ENCODE measurements at places on chromosomes 12 and 14. TPM values are rescaled to one million over a fixed set of nuclear protein-coding genes. Genes with fewer than 3 reads are reported as not detected.

DNA sequence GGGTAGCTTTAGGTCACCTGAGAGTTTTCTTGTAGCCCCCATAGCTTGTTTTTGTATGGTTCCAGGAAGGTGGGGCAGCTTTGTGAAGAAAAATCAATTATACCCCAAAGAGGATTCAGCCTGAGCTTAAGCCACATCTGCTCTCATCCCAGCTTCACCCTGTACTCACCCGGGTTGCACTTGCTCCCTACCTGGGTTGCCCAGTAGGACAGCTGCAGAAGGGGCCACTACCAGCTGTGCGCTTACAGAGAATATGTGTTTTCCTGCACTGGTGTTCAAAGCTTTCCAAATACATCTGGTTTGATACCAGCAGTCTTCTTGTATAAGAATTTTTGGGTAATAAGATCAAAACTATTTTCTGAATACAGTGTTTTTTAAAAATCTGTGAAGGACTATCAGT, 3.0 kb upstream of the SLC38A1 start:
- no peak for DNase-seq

DNA sequence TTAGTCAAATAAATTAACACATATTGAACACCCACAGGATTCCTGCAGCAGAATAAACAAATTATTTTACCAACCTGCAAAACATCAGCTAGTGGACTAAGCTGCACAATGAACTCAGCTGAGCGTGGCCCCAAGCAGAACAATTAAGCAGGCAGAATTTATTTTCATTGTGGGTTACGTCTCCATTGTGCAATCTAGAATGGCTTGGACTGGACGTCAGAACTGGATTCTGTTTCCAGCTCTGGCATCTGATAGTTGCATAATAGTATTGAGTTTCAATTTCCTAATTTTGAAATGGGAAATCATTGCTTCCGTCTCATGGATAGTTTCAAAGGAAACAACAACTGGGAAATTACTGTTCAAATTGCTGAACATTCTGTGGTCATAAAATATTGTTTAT, 35.5 kb upstream of the RERG start:
- no peak for DNase-seq

DNA sequence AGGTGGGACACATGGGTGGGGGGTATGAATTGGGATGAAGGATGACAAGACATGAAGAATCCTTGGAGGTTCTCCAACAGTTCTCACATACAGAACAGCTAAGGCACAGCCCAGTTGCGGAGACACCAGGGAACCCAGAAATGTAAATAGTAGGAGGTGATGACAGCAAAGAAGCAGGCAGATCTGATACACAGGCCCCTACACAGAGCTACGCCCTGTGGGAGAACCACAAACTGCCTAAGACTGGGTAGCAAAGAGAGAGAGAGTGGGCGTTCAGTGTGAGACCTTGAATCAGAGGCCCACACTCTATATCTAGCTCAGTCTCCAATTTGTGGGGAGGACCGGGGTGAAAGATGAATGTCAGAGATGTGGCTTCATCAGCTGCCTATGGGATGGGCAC, 9.5 kb upstream of the NUMB start:
- DNase-seq = no peak

The LBHD2 gene
- total RNA-seq = not detected

The LYZ gene
- total RNA-seq = 1,056 TPM

Data from upper lobe of right lung (tissue), 1 donor.